ENCODE measurements at places on chromosomes 13 and 19.

DNA sequence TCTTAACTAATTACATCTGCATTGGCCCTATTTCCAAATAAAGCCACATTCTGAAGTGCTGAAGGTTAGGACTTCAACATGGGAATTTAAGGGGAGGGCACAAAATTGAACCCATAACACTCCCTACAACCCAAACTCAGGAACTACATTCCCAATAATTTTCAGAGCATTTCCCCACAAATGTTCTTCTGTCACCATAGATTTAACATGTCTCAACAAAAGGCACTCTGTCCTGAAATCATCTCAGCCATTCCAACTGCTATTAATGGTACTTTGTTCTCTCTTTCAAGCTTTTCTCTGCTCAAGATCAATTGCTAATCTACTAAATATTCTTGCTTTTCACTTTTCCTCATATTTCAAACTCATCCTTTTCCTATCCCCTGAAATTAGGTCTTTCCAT is 74.0 kb upstream of the SOX1 start:
- DNase-seq: no peak

- no peak for DNase-seq
Measured at GRCh38 chr13:56752636-56753035, 388.1 kb upstream of the PRR20A start.

DNA sequence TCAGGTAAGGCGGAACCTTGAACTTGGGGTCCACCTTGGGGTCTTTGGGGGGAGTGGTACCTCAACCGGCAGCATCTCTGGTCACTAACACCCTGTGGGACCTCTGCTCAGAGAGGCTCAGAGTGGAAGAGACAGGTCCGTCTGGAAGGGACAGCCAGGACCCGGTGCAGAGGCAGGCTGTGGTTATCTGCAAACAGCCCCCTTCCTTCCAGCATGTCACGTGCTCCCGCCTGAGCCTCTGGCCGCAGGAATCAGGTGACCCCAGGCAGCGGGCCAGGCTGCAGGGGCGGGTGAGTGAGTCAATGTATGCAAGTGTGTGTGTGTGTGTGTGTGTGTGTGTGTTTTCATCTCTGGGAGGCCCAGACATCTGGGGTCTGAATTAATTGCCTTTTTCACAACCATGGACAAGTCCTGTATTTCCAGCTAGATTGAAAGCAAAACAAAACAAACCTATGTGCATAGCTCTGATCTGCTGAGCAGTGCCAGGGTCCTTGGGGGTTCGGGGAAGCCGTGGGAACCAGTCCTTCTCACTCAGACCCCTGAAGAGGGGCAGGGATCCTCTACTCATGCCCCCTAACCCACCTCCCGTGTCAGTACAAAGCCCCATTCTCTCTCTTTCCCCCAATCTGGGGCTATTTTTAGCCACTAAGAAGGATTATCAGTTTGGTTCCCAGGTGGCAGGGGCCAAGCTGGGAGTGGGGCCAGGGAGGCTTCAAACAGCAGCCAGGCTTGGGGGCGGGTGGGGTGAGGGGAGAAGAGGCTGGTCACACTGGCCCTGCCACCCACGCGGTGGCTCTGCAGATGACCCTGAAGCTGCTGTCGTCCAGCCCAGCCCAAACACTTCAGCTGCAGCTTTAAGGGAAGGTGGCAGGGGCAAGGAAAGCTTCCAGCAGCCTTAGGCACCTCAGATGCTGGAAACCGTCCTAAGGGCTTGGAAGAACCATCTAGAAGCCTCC is 31.4 kb downstream of the CERS4 start:
- no peak for DNase-seq

DNA sequence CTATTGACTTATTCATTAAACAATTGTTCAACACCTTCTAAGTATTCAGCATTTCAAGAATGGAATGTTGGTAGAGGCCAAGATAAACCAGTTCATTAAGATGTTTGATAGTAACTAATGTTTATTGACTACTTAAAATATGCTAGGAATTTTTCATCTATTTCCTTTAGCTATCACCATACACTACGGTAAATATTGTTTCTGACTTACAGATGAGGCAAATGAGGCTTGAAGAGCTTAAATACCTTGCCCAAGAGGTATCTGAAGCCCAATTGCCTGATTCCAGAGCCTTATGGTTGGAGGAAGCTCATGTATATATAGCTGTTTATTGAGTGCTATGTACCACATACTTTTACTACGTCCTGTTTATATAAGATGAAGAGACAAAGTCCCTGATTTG is 286.2 kb downstream of the NDFIP2 start:
- no peak for DNase-seq

GRCh38 chr19:18274781-18275356 is 617 bp upstream of the IQCN start:
- DNase-seq: no peak

GRCh38 chr13:75855216-75855615 is 219.1 kb downstream of the LMO7 start:
- DNase-seq: no peak

DNA sequence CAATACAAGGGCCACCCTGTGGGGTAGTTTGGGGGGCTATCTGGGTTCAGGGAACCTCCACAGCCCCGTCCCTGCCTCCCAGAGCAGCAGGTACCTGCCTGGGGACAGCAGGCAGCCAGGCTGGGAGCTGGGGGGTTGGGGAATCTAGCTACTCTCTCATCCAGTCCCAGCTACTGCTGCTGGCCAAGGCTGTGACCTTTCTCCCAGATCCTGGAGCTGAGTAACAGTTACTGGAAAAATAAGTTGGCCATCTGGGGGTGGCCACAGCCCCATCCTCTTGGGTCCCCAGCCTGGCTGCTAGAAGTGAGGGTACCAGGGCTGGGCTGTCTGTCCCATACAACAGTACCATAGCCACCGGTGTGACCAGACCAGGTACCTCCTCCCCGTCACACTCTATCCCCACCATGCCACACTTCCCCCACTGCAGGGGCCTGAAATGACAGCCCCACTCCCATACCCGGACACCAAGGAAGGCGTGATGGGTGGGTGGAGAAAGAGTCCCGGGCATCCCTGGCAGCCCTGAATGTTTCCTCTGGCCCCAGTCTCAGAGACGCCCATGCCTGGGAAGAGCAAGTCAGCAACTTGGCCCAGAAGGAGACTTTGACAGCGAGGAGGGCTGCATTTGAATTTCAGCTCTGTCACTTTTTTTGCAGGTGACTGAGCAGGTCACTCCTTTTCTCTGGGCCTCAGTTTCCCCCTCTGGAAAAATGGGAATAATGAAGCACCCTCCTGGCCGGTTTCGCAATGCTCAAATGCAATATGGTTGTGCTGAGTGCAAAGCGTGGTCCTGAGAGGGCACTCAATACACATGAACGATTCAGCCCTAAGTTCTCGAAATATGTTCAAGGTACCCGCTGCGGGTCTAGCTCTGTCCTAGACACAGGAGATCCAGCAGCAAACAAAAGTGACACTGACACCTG is 30.7 kb upstream of the NFIC start:
- DNase-seq: no peak

- DNase-seq: no peak
Measured at GRCh38 chr13:102597029-102597961, 509 bp downstream of the TPP2 start.

GRCh38 chr19:39471756-39472536 is 8.7 kb upstream of the TIMM50 start:
- no peak for DNase-seq

DNA sequence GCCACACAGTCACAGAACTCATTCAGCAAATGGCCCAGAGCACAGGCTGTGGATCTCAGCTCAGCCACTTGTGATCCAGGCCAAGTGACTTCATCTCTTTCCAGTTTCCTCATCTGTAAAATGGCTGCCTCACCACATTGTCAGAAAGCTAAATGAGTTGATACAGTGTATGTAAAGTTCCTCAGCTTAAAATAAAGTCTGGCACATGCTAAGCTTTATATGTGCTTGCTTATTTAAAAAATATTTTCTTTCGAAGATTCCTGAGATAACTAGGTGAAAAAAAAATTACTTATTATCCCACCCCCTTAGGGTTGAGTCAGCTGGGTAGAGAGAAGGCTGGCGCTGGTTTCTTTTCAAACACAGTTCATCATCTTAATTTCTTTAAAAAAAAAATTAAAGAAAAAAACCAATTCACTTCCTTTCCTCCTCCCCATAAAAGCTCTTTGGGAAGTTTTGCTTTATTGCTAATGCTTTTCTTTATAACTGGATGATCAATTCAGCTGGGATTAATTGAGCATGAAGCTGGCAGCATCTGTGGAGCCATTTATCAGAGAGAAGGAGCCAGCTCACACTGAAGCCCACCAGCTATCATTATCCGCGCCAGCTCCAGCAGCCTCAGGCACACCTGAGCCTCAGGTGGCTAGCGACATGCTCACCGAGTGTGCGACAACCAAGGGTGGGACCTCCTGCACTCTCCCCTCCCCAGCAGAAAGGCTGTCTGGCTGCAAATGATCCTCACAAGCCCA is 354.9 kb downstream of the FOXO1 start:
- no peak for DNase-seq

- DNase-seq: no peak
Measured at GRCh38 chr13:50788551-50789210, 54.8 kb downstream of the DLEU7 start.

Measured in NCI-H2081 (cell line).